ENCODE measurements at places on chromosomes 6 and 20.

GRCh38 chr6:2433266-2433665 lies 187.9 kb upstream of the GMDS start:
- DNase-seq, result no peak

GRCh38 chr20:63915471-63915870 lies 20.5 kb downstream of the DNAJC5 start:
- DNase-seq, result no peak

GRCh38 chr6:150207931-150208570 lies 65.2 kb downstream of the PPP1R14C start:
- DNase-seq, result no peak

GRCh38 chr6:150924808-150925589 lies 59.5 kb downstream of the MTHFD1L start:
- no peak for DNase-seq

- DNase-seq, result no peak
Observed at GRCh38 chr6:152316024-152316423, 321.1 kb downstream of the SYNE1 start.

DNA sequence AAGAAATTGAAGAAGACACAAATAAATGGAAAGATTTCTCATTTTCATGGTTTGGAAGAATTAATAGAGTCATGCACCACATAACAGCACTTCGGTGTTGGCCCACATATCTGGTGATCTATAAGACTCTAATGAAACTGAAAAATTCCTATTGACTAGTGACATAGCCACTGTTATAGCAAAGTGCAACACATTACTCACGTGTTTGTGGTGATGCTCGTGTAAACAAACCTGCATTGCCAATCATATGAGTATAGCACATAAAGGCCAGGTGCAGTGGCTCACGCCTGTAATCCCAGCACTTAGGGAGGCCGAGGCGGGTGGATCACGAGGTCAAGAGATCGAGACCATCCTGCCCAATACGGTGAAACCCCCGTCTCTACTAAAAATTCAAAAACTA lies 84.4 kb upstream of the STMND1 start:
- no peak for DNase-seq

GRCh38 chr6:170131351-170131750 lies 159.5 kb downstream of the DLL1 start:
- DNase-seq, result no peak

GRCh38 chr6:137486416-137486815 lies 7.8 kb downstream of the OLIG3 start:
- no peak for DNase-seq

DNA sequence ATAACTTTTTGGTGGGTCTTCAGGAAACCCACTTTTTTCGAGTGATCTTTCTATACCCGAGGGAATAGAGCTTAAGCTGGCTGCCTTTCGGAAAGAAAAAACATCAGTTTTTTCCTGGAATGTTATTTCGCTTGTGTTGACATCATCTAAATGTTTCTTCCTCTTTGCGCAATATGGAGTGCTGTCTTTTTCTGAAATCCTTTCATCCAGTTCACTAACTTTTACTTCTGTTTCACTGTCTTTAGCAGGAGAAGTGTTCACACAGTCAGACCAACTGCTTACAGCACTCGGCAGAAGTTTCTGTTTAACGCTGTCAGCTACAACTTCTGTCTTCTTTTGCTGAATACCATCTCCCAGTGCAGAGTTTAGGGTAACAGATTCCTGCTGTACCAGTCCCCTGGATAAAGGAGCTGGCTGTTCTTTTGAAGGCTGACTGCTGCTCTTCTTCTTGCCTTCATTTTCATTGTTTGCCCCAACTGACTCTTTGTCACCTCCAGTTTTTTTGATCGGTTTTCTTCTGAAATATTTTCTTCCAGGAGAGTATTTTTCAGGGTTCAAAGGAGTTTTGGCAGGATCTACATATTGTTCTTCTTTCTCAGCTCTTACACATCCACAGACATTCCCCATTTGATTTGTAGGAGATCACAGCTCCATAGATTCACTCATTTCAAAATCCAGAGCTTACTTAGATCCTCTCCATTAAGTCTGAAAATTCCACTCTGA lies 50.0 kb upstream of the DST start:
- DNase-seq, result no peak

GRCh38 chr20:32597714-32598113 lies 12.6 kb upstream of the NOL4L start:
- no peak for DNase-seq

DNA sequence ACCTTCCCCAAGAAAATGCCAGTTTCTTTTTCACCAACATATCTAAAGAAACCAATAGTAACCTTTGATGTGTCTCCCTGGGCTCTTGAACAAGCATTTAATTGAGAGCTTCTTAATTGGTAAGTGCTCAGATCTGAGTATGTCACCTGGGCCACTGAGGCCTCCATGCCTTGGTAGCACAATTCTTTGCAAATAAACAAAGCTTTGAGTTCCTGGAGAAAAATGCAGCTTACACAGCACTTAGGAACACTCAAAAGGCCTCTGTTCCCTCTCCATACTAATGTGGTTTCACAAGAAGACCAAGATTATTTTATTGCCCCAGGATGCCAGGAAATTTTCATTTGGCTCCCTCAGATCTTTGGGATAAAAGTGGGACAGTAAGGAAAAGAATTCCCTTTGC lies 217.6 kb upstream of the CEP162 start:
- DNase-seq, result no peak

DNA sequence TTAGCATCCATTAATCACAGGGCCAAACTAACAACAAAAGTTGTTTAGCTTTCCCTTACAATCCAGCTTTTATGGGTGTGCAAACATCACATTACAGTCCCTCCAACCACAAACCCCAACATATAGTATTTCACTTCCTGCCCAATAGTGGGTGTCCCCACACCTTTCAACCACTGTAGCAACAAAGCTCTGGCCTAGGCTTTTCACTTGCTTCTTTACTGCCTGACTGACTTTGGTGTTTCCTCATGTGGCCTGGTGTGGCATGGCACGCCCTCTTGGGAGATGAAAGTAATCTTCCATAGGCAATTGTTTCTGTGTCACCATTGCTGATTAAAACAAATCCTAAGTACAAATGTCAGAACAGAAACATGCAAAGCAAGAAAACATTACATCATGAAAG lies 46.3 kb downstream of the MCM8 start:
- no peak for DNase-seq

- DNase-seq, result no peak
Observed at GRCh38 chr20:57426271-57426689, 35.1 kb downstream of the RBM38 start.

DNA sequence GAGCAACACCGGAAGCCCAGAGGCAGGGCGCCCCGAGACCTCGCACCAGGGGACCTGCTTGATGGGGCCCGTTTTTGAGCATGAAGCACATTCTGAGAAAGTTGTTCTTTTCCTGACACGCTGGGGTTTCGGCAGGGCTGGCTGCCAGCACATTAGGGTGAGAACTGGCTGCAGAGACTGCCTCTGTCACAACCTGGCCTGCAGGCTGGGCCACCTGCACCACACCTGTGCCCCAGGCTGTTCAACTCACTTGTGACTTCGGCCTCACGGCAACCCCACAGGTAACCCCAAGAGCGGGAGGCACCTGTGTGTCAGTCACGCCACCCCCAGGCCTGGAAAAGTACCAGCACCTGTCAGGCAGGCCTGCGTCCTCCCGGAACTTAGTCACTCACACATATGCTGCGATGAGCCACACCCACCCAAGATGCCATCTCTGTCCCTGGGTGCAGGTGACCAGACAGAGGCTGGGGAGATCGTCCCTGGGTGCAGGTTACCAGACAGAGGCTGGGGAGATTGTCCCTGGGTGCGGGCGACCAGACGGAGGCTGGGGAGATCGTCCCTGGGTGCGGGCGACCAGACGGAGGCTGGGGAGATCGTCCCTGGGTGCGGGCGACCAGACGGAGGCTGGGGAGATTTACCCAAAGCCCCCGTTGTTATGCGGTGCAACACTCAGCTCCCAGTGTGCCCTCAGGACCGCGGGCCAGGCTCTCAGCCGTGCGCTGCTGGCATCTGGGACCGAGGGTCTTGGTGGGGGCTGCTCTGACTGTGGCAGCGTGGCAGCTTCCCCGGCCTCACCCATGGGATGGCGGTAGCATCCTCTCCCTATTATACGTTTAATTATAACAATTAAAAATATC lies 82.5 kb upstream of the BHLHE23 start:
- DNase-seq, result no peak

DNA sequence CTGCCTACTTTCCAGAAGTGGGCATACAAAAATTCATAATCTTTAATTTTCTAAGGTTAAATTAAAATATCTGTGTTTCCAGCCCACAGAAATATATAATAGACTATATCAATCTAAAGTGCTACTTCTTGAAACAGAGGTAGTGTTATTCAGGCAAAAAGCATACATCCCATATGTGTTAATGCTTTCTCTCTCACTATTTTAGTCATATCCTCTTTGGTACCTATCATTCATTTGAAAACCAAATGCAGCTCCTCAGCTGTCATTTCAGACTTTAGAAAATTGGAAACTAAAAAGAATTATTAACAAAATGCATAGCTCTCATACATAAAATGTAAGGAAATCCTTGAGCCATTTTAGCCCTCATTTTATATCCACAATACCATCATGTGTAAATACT lies 925 bp downstream of the FHL5 start:
- DNase-seq, result no peak

- no peak for DNase-seq
Observed at GRCh38 chr6:21678990-21679389, 85.4 kb downstream of the SOX4 start.

DNA sequence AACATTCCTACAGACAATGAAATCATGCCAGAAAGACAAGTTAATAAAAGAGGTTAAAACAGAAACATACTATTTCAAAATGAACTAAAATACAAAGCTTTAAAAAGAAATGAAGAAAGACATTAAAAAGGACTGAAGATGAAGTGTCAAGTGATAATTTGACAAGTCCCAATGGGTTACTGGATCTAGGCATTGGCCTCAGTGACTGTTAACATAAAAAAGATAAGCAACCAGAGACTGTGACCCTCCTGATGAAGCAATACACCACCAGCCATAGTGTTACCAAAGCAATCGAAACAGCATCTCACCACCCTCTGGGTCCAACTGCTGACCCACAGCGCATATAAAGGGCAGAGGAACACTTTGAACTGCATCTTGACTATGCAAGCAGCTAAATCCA lies 130.3 kb downstream of the FIG4 start:
- DNase-seq, result no peak

DNA sequence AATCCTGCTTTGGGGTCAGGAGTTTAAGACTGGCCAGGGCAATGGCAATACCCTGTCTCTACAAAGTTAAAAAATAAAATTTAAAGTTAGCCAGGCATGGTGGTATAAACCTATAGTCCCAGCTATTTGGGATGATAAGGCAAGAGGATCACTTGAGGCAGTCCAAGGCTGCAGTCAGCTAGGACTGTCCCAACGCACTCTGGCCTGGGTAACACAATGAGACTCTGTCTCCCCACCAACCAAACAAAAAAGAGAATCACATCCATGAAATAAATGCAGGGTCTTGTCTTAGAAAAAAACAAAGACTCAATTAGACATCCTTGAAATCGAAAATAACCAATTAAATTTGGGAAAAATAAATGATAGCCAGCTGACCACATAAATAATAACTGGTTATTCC lies 88.9 kb downstream of the PHIP start:
- DNase-seq, result no peak

DNA sequence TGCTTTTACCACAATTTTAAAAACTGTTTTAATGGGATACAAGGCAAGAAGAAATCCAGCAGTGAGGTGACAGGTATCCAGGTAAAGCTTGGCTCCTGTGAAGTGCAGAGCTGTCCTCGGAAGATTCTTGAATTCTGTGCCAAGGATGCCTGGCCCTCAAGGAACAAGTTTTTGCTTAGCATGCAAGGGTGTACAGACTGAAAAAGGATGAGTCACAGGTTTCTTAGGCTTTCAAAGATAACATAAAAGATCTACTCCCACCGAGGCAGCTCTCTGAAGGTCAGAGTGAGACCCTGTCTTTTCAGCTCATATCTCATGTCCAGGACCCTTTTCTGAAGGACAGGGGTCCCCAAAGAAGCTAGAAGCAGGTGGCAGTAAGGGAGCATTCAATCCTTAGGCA lies 83.3 kb downstream of the CHD6 start:
- no peak for DNase-seq

DNA sequence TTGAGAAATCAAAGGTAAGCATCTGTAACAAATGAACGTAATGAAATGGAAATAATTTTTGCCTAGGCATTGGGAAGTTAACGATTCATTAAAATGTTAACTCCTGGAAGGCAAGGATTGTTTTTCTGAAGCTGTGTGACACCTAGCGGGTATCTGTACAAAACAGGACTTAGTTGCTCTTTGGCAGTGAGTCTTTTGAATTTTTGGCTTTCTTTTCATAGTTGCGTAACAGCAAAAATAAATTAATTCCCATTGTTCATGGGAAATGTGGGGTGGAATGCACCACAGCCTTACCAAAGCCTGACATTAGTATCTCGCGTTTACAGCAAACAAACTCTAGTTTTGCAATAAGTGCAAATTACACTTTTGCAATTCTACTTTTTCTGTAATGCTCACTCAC lies 92.7 kb upstream of the DTNBP1 start:
- DNase-seq, result no peak

- no peak for DNase-seq
Observed at GRCh38 chr20:8388141-8388540, 256.1 kb downstream of the PLCB1 start.

GRCh38 chr6:123580331-123580730 lies 56.4 kb downstream of the TRDN start:
- no peak for DNase-seq

All from activated CD8-positive, alpha-beta memory T cell treated with anti-CD3 and anti-CD28 coated beads for 1 hour (primary cell).